ENCODE measurements at places on chromosomes 7 and 10. TPM values are rescaled to one million over a fixed set of nuclear protein-coding genes. Genes with fewer than 3 reads are reported as not detected.

The STEAP4 gene
- 3.1 TPM for total RNA-seq

The CCAR1 gene
- 176 TPM for total RNA-seq

The MRM2 gene
- 19.1 TPM for total RNA-seq

The RBM20 gene
- total RNA-seq, result 0.89 TPM

The AGAP3 gene
- total RNA-seq, result 342 TPM

The NUP42 gene
- total RNA-seq, result 3.8 TPM

The MCM10 gene
- 4.6 TPM for total RNA-seq

The TCERG1L gene
- 0.18 TPM for total RNA-seq

The CUBN gene
- total RNA-seq, result 2.2 TPM

GRCh38 chr7:96792115-96792514 is 82.5 kb upstream of the SEM1 start:
- no peak overlapping the region for H3K27ac ChIP-seq
- no peaks in the 10 kb centered on the region for H3K27me3 ChIP-seq
- no peaks in the 10 kb centered on the region for H3K36me3 ChIP-seq
- no peaks in the 10 kb centered on the region for H3K4me1 ChIP-seq
- DNase-seq, result no peak
- H3K4me3 ChIP-seq, result no peak overlapping the region

- H3K4me3 ChIP-seq, result no peak overlapping the region
- no peaks in the 10 kb centered on the region for H3K36me3 ChIP-seq
- no peak for DNase-seq
- H3K4me1 ChIP-seq, result no peaks in the 10 kb centered on the region
Measured at GRCh38 chr7:18473119-18473518, 22.4 kb upstream of the HDAC9 start.

- H3K27me3 ChIP-seq, result no peaks in the 10 kb centered on the region
- no peaks in the 10 kb centered on the region for H3K4me1 ChIP-seq
- H3K36me3 ChIP-seq, result peaks cover 38% of the 10 kb centered on the region
- H3K27ac ChIP-seq, result no peak overlapping the region
- no peak for DNase-seq
Measured at GRCh38 chr7:45721686-45722598, 147.8 kb downstream of the ADCY1 start.

- no peaks in the 10 kb centered on the region for H3K27me3 ChIP-seq
- H3K4me3 ChIP-seq, result no peak overlapping the region
- DNase-seq, result no peak
- no peaks in the 10 kb centered on the region for H3K36me3 ChIP-seq
- no peaks in the 10 kb centered on the region for H3K4me1 ChIP-seq
Measured at GRCh38 chr10:115895166-115895565, 377.8 kb downstream of the GFRA1 start.

DNA sequence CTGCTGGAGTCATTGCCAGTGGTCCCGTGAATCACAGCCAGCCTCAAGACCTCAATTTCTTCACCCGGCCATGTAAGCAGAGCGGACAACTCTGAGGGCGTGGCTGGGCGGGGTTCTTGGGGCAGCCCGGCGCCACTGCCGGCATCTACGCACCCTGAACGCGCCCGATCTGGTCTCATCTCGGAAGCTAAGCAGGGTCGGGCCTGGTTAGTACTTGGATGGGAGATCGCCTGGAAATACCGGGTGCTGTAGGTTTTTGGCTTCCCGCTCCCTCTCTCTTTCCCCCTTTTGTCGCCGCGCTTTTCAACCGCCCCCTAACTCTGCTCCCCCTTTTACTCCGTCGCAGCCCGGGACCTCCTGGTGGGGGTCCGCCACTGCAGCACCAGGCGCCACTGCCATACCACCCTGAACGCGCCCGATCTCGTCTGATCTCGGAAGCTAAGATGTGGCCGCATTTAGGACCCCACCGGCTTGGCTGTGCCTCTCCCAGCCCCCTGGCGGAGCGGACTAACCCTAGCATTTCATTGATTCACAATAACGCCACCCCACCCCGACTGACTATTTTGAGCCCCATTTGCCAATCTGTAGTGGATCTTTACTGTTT is 25.3 kb downstream of the GARIN1A start:
- H3K36me3 ChIP-seq, result no peaks in the 10 kb centered on the region
- DNase-seq, result peak; percentile 75
- peaks cover 56% of the 10 kb centered on the region for H3K27me3 ChIP-seq
- H3K4me1 ChIP-seq, result peaks cover 7% of the 10 kb centered on the region
- no peak overlapping the region for H3K27ac ChIP-seq
- peak overlapping the region; percentile 43 for H3K4me3 ChIP-seq

GRCh38 chr10:111986079-111986478 is 197.5 kb downstream of the GPAM start:
- DNase-seq, result no peak
- no peaks in the 10 kb centered on the region for H3K27me3 ChIP-seq
- no peaks in the 10 kb centered on the region for H3K4me1 ChIP-seq

DNA sequence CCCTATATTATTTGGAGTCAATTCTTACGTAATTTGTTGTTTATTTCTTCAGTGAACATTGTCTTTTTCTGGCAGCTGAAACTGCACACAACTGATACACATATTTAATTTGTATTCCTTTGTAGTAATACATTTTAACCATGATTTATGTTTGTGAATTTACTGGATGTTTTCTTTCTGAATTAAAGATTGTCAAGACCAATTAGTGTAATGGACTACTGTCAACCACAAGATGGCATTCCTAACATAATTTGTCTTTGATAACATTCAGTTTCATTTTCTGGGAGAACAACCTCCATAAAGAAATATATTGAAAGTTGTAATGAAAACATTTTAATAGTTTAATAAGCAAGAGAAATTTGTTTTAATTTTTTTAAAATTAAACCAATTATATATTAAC is 10.1 kb downstream of the THNSL1 start:
- peak; percentile 24 for DNase-seq
- H3K27ac ChIP-seq, result no peak overlapping the region
- H3K4me3 ChIP-seq, result no peak overlapping the region
- H3K36me3 ChIP-seq, result no peaks in the 10 kb centered on the region
- H3K27me3 ChIP-seq, result no peaks in the 10 kb centered on the region

- peak overlapping the region; percentile 38 for H3K4me3 ChIP-seq
- DNase-seq, result no peak
Measured at GRCh38 chr7:27139334-27140125, 4.0 kb downstream of the HOXA5 start.

GRCh38 chr10:53619671-53620070 is 847.1 kb upstream of the MBL2 start:
- H3K27me3 ChIP-seq, result no peaks in the 10 kb centered on the region
- DNase-seq, result no peak
- H3K4me1 ChIP-seq, result no peaks in the 10 kb centered on the region

- H3K4me3 ChIP-seq, result no peak overlapping the region
- no peaks in the 10 kb centered on the region for H3K36me3 ChIP-seq
- no peak overlapping the region for H3K27ac ChIP-seq
- no peaks in the 10 kb centered on the region for H3K27me3 ChIP-seq
- H3K4me1 ChIP-seq, result peaks cover 4% of the 10 kb centered on the region
Measured at GRCh38 chr7:159112136-159113011, 32.3 kb downstream of the VIPR2 start.

- peak; percentile 9 for DNase-seq
- H3K27me3 ChIP-seq, result no peaks in the 10 kb centered on the region
- H3K27ac ChIP-seq, result no peak overlapping the region
Measured at GRCh38 chr7:147771344-147771743, 819.2 kb upstream of the C7orf33 start.

- H3K4me1 ChIP-seq, result no peaks in the 10 kb centered on the region
- no peak overlapping the region for H3K4me3 ChIP-seq
- no peak overlapping the region for H3K27ac ChIP-seq
- no peaks in the 10 kb centered on the region for H3K36me3 ChIP-seq
Measured at GRCh38 chr7:29405891-29406290, 157.7 kb upstream of the PRR15 start.

DNA sequence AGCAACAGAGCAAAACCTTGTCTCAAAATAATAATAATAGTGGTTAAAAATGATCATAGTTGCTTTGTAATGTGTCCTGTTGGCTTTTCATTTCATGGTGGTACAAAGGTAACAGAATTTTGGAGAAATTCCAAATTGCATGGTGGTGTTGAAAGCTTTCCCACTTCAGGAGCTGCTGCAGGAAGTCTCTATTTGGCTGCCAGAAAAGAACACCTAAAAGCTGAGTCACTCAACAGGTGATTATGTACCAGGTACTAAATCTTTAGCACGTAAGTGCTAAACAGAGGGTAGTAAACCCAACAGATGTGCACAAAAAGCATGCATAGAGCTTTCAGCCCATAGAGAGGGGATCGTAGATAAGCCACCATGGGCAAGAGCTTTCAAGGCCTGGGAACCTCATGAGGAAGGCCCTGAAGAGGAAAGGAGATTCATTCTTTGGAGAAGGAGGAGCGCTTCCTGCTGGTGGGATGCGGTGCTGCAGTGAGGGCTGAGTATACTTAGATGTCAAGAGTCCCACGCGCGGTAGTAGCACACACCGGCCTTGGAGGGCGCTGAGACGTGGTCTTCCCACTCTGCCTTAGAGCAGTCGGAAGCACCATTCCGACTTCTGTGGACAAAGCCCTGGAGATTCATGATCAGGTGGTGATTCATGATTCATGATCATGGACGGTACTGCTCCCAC is 118.7 kb downstream of the RALA start:
- peak overlapping the region; percentile 16 for H3K27ac ChIP-seq
- H3K4me3 ChIP-seq, result no peak overlapping the region
- H3K27me3 ChIP-seq, result no peaks in the 10 kb centered on the region
- H3K4me1 ChIP-seq, result peaks cover 7% of the 10 kb centered on the region

DNA sequence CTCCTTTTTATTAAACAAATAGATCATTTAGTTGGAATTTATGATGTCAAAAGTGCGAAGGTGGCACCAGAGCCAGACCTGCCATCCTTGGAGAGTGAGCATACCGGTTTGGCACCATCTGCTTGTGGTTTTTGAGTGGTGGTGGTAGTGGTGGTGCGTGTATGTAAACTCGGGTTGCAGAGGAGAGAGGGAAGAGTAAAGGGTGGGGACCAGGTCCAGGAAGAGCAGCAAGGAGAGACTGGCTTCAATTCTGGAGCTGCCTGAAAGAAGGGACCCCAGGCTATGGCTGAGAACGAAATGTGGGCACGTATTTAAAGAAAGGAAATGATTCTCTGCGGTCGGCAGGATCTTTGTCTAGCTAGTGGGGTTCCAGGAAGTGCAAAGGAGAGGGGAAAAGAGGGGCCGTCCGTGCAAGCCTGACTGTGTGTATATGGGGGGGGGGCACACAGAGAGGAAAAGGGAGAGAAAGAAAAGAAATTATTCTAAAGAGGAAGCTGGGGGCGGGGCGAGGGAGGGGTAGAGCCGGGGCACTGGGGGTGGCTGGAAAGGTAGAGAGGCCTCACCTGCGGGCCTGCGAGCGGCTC is 448 bp upstream of the GOLGA7B start:
- H3K27me3 ChIP-seq, result no peaks in the 10 kb centered on the region
- peak overlapping the region; percentile 53 for H3K4me3 ChIP-seq

GRCh38 chr7:107907790-107908189 is 16.8 kb downstream of the DLD start:
- DNase-seq, result no peak
- H3K4me1 ChIP-seq, result peaks cover 7% of the 10 kb centered on the region
- H3K4me3 ChIP-seq, result no peak overlapping the region
- peak overlapping the region; percentile 12 for H3K27ac ChIP-seq
- H3K36me3 ChIP-seq, result peaks cover 95% of the 10 kb centered on the region

GRCh38 chr10:17151716-17152115 is 22.1 kb upstream of the CUBN start:
- no peak overlapping the region for H3K27ac ChIP-seq
- no peak overlapping the region for H3K4me3 ChIP-seq
- no peak for DNase-seq
- H3K36me3 ChIP-seq, result no peaks in the 10 kb centered on the region
- no peaks in the 10 kb centered on the region for H3K4me1 ChIP-seq

DNA sequence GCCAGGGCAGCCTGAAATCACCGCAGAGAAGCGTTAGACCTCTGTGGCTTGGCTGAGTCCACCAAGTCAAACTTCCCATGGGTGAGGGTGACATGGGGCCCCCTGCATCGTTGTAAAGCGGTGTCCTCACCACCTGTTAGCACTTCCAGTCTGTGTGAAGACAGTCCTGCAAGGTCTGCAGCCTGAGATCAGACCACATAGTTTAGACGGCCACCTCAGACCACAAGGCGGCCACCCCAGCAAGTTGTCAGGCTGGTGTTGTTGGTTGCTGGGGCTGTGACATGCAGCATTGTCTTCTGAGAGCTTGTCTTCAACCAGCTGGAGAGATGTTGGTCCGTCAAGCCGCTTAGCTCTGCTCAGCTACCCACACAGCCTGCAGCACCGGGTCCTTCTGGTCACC is 44.1 kb upstream of the TARP start:
- no peak overlapping the region for H3K4me3 ChIP-seq
- no peak overlapping the region for H3K27ac ChIP-seq
- H3K4me1 ChIP-seq, result peaks cover 7% of the 10 kb centered on the region

DNA sequence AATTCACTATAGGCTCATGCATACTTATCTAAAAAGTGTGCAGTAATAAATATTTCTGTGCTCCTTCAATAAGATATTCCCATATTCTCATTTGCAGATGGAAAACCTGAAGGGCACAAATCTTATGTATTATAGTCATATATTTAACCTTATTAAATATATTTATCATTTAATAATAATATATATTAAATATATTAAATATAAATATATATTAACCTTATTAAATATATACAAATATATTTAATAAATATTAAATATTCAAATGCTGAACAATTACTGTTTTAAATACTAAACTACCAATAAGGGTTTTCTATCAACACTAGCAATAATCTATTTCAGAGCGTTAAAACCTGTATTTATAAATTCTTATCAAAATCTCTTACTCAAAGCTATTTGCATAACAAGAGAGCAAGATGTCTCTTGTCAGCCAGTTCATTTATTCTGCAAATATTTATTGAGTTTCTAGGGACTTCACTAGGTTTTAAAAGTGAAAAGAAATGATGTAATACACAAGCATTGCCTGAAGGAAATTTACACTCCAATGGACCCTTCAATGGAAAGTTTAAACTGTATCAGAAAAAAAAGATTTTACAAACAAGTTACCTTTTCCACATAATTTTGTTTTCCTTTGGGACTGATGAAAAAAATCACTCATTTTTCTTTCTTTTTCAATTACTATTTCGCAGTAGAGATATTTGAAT is 159.2 kb downstream of the AGMO start:
- H3K27ac ChIP-seq, result no peak overlapping the region
- no peaks in the 10 kb centered on the region for H3K4me1 ChIP-seq
- no peak overlapping the region for H3K4me3 ChIP-seq
- no peaks in the 10 kb centered on the region for H3K36me3 ChIP-seq
- no peak for DNase-seq
- no peaks in the 10 kb centered on the region for H3K27me3 ChIP-seq

GRCh38 chr7:93036149-93036640 is 81.6 kb downstream of the SAMD9 start:
- H3K4me3 ChIP-seq, result no peak overlapping the region
- H3K36me3 ChIP-seq, result no peaks in the 10 kb centered on the region
- no peak for DNase-seq

- peak within 1 kb of the TSS; percentile 94 for H3K4me3 ChIP-seq
- DNase-seq, result peak; percentile 92
- H3K4me1 ChIP-seq, result peaks cover 73% of the 10 kb centered on the region
- H3K27me3 ChIP-seq, result no peaks in the 10 kb centered on the region
Measured at GRCh38 chr7:151083071-151083823, at the start of gene TMUB1. TMUB1 (minus strand) TSS chr7:151083493; CDS start chr7:151082563, 930 bp downstream.
